ENCODE measurements at places on chromosomes 12 and 14. TPM values are rescaled to one million over a fixed set of nuclear protein-coding genes. Genes with fewer than 3 reads are reported as not detected.

Gene CCDC196
- not detected for total RNA-seq

Gene NUDT14
- total RNA-seq: 42.9 TPM

Gene BICDL1
- 3.8 TPM for total RNA-seq

Gene MED6
- total RNA-seq: 45.1 TPM

Gene HSPB8
- 18.3 TPM for total RNA-seq

Gene ENDOU
- total RNA-seq: not detected

Gene KRT79
- total RNA-seq: 0.06 TPM

Gene BTBD7
- 16.2 TPM for total RNA-seq

Gene SERPINA5
- 0.27 TPM for total RNA-seq

Gene PIWIL1
- total RNA-seq: not detected

Gene HOXC5
- total RNA-seq: 0.47 TPM

Gene ANKRD33
- total RNA-seq: not detected

Gene RNASE3
- total RNA-seq: not detected

Gene TMEM229B
- 0.24 TPM for total RNA-seq

Gene MANSC1
- 4.5 TPM for total RNA-seq

Gene AHNAK2
- total RNA-seq: 218 TPM

Gene FRS2
- 13.4 TPM for total RNA-seq

Gene FAM161B
- 1.8 TPM for total RNA-seq

Gene MYRFL
- total RNA-seq: 0.07 TPM

Gene VDR
- total RNA-seq: 3.5 TPM

Gene FAM186B
- total RNA-seq: 0.15 TPM

Gene GPX2
- 291 TPM for total RNA-seq

Gene KRT72
- not detected for total RNA-seq

Gene HDAC7
- total RNA-seq: 65.8 TPM

Gene MUCL1
- not detected for total RNA-seq

Gene AKAP6
- 0.29 TPM for total RNA-seq

Measured in A549 treated with dexamethasone at 1 μM for 4 hours (cell line).